AG09309 (cell line): ENCODE measurements at places on chromosomes 7 and 10.
A peak's percentile ranks its signal among the peaks of the same experiment; 100 is the strongest.

GRCh38 chr7:155418941-155419755 is 38.8 kb upstream of the EN2 start:
- DNase-seq = no peak

DNA sequence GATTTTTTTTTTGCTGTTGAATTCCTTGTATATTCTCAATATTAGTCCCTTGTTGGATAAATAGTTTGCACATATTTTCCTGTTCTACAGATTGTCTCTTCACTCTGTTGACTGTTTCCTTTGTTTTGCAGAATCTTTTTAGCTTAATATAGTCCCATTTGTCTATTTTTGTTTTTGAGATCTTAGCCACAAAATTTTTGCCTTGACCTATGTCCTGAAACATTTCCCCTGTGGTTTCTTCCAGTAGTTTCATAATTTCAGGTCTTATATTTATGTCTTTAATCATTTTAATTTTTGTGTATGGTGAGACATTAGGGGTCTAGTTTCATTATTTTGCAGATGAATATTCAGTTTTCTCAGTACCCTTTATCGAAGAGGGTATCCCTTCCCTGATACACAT is 92.7 kb downstream of the LANCL2 start:
- DNase-seq = no peak

DNA sequence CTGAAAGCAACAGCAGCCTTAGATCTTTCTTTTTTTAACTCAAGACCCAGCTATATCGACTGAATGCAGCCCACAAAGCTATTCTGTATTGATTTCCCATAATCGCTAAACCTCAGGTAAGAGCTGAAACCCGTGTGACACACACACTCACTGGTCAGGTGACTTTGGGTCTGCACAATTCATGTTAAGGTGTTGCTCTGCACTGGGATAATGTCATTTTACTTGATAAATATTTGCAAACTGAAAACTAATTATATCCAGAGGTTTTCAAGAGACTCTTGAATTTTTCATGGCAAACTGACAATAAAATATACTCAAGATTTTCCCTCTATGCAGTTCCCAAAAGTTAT is 33.1 kb downstream of the SCRN1 start:
- DNase-seq = no peak

DNA sequence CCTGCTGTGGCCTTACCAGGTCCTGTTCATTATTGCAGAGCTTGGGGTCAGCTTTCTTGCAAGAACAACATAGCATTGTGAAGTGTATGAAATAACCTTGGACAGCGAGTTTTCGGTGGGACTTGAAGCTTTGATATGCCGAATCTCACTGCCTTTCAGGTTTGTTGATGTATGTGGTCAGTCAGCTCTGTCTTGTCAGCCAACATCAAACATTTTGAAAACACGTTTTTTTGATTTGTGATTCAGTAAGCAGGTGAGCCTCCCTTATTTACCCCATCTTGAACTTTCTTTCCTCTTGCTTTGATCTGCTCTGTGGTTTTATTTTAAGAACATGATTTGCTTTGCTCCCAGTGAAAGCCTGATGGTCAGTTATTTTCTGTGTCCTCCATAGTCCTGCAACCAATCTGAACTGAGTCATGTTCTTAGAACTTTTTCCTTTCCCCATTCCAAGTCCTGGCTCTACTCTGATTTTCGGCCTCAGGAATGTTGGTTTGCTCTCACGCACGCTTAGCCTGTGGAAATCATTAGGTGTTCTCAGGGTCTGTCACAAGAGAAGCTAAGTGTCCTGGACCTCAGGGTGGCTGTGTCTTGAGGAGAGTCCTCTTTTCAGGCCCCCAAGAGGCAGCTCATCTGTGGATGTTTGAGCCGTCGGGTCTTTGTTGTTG is 8.7 kb downstream of the WBP1L start:
- DNase-seq = peak; percentile 86
